ENCODE measurements at places on chromosomes 12 and 14. TPM values are rescaled to one million over a fixed set of nuclear protein-coding genes. Genes with fewer than 3 reads are reported as not detected.

PELI2 gene
- 2.9 TPM for total RNA-seq

NAV3 gene
- total RNA-seq: not detected

PMCH gene
- 1.8 TPM for total RNA-seq

PPHLN1 gene
- total RNA-seq: 76.5 TPM

LRCOL1 gene
- not detected for total RNA-seq

TCP11L2 gene
- total RNA-seq: 2.7 TPM

ADAM21 gene
- 0.15 TPM for total RNA-seq

PLXNC1 gene
- 4.0 TPM for total RNA-seq

ZFHX2 gene
- total RNA-seq: 1.3 TPM

SLC39A2 gene
- total RNA-seq: 0.34 TPM

NOS1 gene
- not detected for total RNA-seq

PRH2 gene
- not detected for total RNA-seq

CCDC177 gene
- total RNA-seq: 0.04 TPM

RBM19 gene
- 98.0 TPM for total RNA-seq

GALNT16 gene
- total RNA-seq: 0.08 TPM

DNAJC22 gene
- total RNA-seq: not detected

PCNX1 gene
- total RNA-seq: 40.7 TPM

MYH6 gene
- not detected for total RNA-seq

RTL1 gene
- total RNA-seq: not detected

CSRNP2 gene
- 17.3 TPM for total RNA-seq

NRL gene
- 1.1 TPM for total RNA-seq

KLRC1 gene
- total RNA-seq: 20.5 TPM

GSC gene
- not detected for total RNA-seq

RAP1B gene
- 289 TPM for total RNA-seq

GPR135 gene
- total RNA-seq: 1.6 TPM

NXPH4 gene
- 0.40 TPM for total RNA-seq

GPR162 gene
- 0.44 TPM for total RNA-seq

ENDOU gene
- not detected for total RNA-seq

A2M gene
- not detected for total RNA-seq

CLMN gene
- total RNA-seq: 0.29 TPM

HAL gene
- 0.38 TPM for total RNA-seq

TAS2R42 gene
- not detected for total RNA-seq

BCL11B gene
- total RNA-seq: 32.1 TPM

CMA1 gene
- not detected for total RNA-seq

GYS2 gene
- not detected for total RNA-seq

MORN3 gene
- total RNA-seq: 1.6 TPM

VRTN gene
- total RNA-seq: not detected

TAS2R7 gene
- not detected for total RNA-seq

RAD9B gene
- 0.95 TPM for total RNA-seq

NKX2-1 gene
- not detected for total RNA-seq

All from activated CD8-positive, alpha-beta memory T cell treated with anti-CD3 and anti-CD28 coated beads for 36 hours (primary cell).